ENCODE measurements at places on chromosomes 6 and 20.

GRCh38 chr20:9214685-9215084 is 145.8 kb downstream of the PLCB4 start:
- DNase-seq: no peak

GRCh38 chr6:56852260-56853010 is 102.5 kb upstream of the BEND6 start:
- no peak for DNase-seq

GRCh38 chr6:38234141-38234540 is 405.6 kb downstream of the BTBD9 start:
- DNase-seq: no peak

DNA sequence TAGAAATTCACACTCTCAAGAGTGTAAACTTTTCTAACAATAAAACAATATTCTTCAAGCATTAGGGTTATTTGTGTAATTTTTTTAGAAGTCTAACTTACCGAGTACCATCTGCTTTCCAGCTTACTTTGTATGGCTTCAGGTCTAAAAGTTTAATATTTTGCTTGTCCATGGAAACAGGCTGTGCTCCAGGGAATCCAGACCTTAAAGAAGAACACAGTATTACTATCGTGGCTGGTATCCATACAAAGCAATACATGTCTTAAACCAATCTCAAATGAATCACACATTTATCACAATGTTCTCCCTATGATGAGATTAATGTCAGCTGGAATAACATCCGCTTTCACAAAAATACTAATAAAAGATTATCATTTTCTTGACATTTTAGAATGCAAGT is 73.0 kb downstream of the RNGTT start:
- no peak for DNase-seq

GRCh38 chr6:134722200-134722870 is 227.6 kb downstream of the ALDH8A1 start:
- DNase-seq: no peak

DNA sequence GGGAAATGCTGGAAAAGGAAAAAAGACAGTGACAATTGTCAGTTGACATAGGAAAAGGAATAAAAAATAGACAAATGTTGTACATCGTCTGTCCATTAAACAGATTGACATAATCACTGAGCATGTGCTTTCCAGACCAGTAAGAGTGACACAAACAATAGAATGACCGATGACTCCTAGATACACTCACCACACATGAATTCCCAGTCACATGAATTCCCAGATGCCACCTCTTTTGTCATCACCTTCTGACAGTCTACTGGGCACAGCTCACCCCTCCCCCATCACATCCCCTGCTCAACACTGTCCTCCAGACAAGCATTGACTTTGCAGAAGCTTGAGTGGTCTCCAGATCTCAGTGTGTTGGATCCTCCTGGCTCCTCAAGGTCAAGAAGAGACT is 25.9 kb downstream of the POM121L2 start:
- no peak for DNase-seq

- DNase-seq: no peak
Observed at GRCh38 chr20:43981540-43981939, 66.9 kb downstream of the TOX2 start.

GRCh38 chr6:21305893-21306332 is 287.6 kb upstream of the SOX4 start:
- no peak for DNase-seq

GRCh38 chr20:4384961-4385360 is 336.7 kb upstream of the PRND start:
- DNase-seq: no peak

- no peak for DNase-seq
Observed at GRCh38 chr6:104281370-104281769, 578.3 kb downstream of the HACE1 start.

GRCh38 chr6:127794405-127794804 is 106.5 kb downstream of the THEMIS start:
- DNase-seq: no peak

DNA sequence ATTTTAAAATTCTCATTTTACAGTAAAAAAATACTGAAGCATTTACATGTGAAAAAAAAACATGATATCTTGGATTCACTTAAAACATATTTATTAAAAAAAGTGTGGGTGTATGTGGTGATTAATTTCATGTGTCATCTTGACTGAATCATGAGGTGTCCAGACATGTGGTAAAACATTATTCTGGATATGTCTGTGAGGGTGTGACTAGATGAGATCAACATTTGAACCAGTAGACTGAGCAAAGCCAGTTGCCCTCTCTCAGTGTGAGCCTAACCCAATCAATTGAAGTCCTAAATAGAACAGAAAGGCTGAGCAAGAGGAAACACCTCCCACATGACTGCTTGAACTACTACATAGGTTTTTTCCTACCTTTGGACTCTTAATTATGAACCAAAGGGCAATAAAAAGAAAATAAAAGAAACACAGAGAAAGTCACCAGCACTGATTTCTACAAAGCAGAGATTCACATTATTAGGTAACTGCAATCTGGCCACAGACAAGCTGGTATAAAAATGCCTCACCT is 90.5 kb upstream of the VGLL2 start:
- DNase-seq: no peak

DNA sequence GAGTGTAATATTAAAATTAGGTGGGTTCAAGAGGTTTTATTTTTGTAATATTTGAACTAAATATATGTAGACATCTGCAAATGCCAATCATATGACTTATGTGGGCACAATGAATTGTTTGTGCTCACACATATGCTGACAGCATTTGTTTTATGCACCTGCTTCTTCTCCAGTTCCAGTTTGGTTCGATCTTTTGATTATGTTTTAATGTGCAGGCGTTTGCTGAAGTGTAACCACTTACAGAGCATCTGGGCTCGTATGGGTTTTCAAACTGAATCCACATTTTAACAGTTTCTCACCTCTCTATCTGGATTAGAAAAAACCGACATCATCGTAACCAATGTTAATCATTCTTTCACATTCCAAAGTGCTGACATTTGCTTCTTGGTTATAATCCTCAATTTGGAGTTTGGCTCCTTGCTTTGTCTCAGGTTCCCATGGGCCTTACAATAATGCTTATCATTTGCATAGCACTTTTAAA is 129.1 kb upstream of the SPACA1 start:
- DNase-seq: no peak

DNA sequence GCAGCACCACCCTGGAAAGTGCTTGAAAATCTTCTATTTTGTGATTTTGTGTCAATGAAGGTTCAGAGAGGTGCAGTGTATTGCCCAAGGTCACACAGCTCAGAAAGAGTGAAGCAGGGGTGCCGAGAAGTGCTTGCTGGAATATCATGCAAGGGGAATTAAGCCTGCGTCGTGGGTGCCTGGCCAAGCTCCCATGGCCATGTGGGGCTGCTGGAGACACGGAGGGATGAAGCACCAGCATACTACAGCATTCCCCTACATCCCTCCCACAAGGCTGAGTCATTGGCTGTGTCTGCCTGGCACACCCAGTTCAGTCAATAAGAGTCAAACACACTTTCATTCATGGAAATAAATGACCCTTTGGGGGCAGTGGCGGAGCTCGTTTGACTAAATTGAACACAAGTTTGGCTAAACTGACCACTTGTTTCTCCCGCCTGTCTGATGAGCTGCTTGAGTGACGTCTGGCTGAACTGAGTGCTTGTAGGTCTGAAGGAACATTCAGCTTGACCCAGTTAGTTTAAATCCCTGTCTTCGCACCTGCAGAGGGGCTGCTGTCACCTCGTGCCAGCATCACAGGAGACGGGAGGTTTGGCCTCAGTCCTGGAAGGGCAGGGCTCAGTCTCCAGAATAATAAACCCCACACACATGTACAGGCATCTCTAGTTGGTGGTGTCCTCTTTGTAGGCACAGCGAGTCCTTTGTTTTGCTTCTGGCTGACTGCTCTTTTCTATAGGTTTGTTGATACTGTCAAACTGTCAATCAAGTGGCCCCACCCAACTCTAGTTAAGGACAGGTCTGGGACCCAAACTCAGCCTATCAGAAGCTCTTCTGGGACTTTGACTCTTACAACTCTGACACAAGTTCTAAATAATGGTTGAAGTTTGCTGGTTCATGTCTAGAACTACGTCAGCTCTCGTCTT is 8.4 kb upstream of the TGM2 start:
- DNase-seq: no peak

DNA sequence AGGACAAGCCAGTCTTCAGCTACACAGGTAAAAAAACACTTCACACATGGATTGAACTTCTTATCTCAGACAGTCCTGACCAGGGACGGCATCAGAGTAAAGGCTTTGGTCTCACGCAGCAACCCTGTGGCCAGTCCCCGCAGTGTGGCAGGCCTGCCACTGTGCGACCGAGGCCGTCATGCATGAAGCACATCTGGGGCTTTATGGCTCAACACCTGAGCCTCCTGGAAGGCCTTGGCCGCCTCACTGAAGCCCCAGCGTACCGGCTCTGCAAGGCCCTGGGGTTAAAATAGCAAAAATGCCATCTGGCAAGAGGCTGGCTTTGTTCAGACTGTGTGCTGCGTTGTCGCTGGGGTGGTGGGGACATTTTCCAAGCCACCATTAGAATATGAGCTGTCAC is 32.8 kb downstream of the TBC1D7 start:
- no peak for DNase-seq

DNA sequence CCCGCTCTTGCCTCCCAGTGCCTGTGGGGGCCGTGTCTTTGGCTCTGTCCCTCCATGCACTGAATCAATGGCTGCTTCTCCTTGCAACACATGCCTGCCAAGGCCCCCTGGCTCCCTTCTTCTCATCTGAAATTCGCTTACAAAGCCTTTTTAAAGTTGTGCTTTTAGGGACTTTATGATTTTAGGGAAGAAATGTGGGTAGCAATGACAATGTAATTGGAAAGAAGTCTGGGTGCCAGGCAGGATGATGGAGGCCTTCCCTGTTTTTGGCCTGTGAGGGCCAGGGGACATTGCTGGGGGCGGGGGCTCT is 151.3 kb upstream of the RNF24 start:
- DNase-seq: no peak

GRCh38 chr6:15329197-15329671 is 83.4 kb downstream of the JARID2 start:
- DNase-seq: no peak

DNA sequence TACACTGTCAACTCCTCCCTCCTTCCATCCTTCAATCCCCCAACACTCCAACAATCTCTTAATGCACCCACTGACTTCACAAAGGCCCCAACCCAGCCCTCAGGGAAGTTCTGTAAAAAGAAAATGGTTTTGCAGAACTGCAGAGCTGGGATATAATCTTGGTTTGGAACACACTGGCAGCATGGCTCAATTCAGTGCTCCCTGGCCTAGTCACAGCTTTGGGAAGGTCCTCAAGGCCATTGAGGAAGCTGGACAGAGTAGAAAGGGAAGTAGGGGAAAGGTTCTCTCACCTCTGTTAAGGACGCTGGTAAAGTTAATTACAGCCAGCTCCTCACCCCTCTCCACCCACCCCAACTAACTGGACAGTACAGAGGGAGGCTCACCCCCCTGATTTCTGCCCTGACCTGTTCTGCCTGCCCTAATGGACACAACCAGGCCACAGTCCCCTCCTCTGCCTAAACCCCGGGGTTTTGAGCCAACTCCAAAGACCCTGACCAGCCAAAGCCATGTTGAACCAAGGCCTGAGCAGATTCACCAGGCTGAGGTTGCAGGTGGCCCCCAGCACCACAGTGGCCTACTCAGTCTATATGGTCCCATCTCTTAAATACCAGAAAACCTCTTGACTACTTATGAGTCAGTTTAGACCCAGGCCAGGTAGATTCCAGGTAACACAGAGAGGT is 49.2 kb downstream of the MAFB start:
- DNase-seq: no peak

DNA sequence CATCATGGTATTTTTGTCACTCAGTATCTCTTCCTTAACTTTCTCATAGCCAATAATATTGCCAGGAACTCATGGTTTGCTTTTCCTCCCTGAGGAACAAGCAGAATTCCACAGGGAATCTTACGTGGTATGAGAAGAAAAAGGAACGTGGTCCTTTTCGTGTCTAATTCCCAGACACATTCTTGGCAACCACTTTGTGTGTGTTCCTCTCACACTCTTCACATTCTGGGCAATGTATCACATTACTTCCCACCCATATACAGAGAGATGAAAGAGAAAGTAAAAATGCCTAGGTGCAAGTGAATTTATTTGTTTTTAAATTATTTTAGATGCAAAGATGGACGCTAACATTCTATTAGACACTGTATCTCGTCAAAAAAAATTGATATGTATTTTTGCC is 102.7 kb downstream of the PTPRK start:
- no peak for DNase-seq

- DNase-seq: no peak
Observed at GRCh38 chr20:49420292-49420691, 62.2 kb downstream of the KCNB1 start.

- DNase-seq: no peak
Observed at GRCh38 chr6:2264932-2265331, 19.5 kb upstream of the GMDS start.

DNA sequence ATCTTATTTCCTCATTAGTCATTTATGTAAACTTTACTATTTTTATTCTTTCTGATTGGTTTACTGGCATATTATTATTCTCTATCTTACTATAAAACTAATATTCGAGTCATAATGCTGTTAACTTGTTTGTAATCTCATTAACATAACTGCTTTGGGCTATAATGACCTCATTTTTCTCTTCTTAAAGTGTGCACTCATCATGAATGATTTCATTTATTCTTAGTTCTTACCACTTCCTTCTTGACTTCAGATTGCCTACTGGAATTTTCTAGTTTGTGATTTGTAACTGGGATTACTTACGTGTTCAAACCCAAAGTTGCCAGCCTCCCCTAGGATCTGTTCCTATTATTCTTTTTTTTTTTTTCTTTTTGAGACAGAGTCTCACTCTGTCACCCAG is 91.8 kb upstream of the TNFAIP3 start:
- DNase-seq: no peak

DNA sequence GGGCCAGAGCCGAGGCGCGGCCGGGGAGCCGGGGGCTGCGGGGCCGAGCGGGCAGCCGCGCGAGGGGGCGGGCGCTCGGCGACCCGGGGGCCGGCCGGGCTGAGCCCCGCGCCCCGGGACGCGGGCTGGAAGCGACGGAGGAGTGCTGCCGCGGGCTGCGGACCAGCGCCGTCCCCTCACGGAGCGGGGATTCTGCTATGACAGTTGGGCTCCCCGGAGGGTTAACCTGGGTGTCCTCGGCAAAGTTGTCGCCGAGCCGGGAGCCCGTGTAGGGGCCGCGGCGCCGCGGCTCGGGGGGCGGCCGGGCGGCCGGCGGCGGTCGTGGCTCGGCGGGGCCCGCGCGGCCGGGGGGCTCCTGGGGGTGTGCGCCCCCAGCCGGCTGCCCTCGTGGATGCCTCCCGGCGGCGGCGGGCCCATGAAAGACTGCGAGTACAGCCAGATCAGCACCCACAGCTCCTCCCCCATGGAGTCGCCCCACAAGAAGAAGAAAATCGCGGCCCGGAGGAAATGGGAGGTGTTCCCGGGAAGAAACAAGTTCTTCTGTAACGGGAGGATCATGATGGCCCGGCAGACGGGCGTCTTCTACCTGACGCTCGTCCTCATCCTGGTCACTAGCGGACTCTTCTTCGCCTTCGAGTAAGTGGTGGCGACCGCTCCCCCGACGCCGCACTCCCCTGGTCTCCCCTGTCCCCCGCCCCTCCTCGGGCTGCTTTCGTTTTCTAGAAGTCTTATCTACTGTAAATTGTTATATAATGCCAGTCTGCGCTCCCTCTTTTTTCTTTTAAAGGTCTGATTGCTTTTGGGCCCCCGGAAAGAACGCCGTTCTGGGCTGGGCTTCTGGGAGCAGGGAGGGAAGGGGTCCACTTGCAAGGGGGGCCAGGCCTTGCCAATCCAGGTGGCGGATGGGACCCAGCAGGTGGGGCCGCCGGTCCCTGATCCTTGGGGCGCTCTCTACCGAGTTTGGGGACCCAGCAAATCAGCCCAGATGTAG is 936 bp downstream of the ZDHHC14 start:
- DNase-seq: peak; percentile 31

Data from stimulated activated CD4-positive, alpha-beta T cell treated with anti-CD3 and anti-CD28 coated beads, TNF-alpha, amount 100 ng/mL, for 24 hours (primary cell).